ENCODE measurements at places on chromosomes 12 and 14.

DNA sequence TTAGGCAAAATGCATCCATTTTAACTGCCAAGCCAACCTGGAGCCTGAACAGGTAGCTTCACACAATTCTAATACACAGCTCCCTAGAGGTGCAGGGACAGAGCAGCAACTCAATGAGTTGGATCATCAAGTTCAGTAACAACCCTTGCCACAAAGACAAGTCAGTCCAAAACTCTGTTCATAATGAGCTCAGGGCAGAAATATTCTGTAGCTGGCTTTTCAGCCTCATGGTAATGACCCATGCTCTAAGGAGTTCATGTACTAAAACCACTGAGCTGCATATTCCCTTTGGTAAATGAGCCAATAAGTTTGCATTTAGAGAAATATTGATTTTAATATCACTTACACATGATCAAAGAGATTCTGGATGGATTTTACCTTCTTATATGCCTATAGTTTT, 316.1 kb downstream of the SEC23A start:
- DNase-seq = no peak

DNA sequence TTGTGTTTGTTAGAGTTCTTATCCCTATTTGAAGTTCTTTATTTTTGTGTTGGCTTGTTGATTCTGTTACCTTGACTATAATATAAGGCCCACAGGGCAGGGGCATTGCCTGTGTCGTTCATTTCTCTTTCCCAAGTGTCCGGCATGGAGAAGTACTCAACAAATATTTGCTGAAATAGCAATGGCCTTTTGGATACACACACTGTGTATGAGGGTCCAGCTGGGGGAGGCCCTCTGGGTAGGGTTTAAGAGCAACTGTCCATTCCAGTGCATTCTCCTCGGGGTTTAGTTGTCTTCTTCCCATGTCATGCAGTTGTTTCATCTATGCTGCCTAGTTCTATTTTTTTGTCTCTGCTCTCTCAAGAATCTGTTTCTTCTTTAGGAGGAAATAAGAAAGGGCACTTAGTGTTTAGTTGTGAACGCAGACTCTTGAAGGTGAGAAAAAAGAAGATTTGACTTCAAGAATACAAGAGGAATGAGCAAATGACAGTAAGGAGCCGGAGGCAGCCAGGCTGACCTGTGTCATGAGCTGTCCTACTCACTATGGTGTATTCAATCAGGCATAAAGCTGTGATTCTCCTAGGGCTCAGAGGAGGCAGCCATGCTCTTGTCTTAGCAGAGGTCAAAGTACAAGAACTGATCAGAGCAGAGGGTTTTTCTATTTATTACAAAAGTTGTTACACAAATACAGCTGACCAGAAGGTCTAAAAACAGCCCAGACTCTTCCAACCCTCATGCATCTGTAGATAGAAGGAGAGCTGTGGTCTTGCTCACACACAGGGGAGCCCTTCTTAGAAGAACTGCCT, 10.2 kb downstream of the ERG28 start:
- DNase-seq = no peak

- DNase-seq = no peak
These were observed 48.5 kb downstream of the CDC42BPB start for GRCh38 chr14:103008768-103009357.

GRCh38 chr12:23722655-23723054, 226.8 kb downstream of the SOX5 start:
- no peak for DNase-seq

- no peak for DNase-seq
These were observed 80.9 kb downstream of the SYNE2 start for GRCh38 chr14:63933711-63934110.

- DNase-seq = no peak
These were observed 22.6 kb upstream of the AMIGO2 start for GRCh38 chr12:47102406-47102805.

- DNase-seq = no peak
These were observed 59.5 kb downstream of the CMAS start for GRCh38 chr12:22105542-22105941.

- DNase-seq = no peak
These were observed 7.9 kb downstream of the IFI27L2 start for GRCh38 chr14:94121485-94121884.

DNA sequence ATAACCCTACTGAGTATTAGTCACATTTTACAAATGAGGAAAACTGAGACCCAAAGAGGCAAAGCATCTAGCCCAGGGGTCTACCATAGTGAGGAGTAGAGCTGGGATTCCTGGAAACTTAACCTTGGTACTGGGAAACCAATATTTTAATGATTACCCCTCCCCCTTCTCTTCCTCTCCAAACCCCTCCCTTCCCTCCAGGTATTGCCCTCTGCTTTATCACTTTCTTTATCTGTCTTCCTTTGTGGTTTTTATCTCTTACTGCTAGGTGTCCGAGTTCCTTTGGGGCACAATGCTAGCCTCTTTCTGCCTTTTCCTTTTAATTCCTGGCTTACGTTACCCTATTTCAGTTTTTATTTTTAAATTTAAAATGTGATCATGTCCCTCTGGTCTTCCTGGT, 2.8 kb downstream of the GABARAPL1 start:
- no peak for DNase-seq

DNA sequence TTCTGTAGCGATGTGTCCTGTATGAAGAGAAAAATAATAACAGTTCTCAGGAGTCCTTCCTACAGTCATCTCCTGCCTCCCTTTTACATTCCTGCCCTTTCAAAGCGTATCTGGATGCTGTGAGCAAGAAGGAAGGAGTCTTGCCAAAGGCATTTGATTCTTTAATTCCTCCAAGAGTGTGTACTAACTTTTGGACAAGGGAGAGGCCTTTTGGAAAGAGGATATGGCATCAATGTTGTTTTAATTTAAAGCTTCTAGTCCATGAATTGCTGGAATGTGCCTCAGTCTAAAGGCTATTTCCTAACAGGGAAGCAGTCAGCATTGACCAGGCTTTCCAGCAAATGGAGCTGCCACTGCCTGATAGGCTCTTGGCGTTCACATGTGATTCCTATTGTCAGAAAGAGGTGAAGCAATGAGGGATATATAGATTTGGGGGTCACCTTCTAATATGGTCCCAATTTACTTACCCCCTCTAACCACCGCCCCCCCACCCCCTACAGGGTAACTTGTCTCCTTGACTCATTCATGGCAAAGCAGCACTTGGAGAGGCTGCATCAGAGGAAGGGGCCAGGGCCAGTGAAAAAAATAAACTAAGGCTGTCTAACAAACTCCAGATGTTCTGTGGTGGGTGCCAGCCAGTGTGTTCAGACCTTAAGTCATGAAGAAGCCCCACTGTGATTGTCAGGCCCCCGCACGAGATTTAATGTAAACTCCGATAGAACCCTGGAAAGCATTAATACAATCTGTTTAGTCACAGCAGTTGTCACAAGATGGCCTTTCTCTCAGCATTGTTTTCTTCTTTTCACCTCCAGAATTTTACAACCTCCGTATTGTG, 220.3 kb downstream of the FBXL14 start:
- DNase-seq = no peak

DNA sequence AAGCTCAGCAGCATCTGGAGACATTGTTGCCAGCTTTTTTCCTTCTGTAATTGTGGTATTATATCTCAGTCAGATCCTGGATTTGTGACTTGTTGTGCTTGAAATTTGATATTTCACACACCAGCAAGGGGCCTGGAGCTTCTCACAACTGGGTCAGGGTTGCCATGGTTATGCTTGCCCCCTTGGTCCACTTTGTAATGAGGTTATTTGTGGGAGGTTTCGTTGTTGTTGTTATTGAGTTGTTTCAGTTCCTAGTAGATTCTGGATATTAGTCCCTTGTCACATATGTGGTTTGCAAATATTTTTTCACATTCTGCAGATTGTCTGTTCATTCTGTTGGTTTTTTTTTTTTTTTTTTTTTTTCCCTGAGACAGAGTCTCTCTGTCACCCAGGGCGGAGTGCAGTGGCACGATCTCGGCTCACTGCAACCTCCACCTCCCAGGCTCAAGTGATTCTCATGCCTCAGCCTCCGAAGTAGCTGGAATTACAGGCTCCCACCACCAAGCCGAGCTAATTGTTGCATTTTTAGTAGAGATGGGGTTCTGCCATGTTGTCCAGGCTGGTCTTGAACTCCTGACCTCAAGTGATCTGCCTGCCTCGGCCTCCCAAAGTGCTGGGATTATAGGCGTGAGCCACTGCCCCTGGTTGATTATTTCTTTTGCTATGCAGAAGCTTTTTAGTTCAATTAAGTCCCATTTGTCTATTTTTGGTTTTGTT, 80.6 kb upstream of the ETV6 start:
- DNase-seq = no peak

DNA sequence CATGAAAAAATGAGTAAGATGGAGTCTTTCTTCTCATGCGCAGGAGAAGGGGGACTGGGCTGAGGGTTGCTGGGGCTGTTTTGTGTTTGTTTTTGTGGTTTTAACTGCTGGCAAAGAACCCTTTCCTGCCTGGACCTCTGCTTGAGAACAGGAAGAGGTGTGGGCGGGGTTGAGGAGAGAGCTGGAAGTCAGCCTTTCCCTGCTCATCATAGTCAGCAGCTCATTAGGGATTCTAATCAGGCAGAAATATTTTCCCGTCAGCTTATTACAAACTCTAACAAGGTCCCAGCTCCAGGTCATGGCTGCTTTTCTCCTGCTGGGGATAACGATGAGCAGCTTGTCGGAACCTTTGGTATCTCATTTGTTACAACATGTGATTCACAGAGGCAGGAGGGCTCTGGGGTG, 185.0 kb upstream of the NRXN3 start:
- peak; percentile 22 for DNase-seq

DNA sequence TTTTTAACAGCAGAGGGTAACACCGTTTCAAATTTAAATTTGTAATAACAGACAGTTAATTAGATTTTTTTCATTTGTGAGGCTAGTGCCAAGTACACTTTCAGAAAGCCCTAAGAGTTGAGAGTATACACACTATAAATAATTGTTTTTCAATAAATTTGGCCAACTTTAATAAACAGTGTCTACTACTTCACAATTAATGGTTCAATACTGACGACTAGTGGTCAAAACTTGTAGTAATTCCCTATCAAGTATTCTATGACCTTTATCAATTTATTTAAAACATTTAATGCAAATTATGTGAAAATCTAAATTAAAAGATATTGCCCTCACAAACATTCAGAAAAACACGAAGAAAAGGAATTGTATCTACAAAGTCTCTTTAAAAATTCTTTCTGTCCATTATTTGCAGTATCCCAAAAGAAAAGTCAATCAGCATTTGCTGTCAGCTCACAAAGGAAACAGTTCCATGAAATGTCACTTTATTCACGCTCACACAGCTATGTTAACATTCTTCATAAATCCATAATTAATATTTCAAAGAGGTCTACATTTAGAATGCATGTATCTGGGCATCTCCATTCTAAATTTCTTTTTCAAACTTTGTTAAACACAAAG, 91.2 kb downstream of the CEP128 start:
- peak; percentile 8 for DNase-seq

GRCh38 chr12:91774434-91774921, 371.2 kb downstream of the BTG1 start:
- no peak for DNase-seq

DNA sequence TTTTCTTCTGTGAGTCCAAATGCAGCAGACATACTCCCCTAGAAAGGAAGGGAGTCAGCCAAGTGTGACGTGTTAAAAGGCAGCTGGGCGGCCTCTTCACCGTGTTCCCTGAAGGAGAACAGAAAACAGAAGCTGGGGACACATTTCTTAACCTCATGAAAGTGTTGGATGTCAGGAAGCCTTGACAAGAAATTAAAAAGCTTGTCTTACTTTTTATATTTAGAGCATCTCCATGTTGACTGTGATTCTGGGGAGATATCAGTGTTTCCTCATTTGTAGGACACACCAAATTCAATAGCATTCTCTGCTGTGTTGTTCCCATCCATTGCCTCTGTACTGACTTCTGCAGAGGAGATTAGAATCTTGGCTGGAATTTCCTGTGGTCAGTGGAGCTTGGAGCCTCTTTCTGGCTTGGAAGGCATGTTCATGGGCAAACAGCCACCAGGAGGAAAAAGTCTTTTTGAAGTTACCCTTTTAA, 93.7 kb downstream of the RMST start:
- DNase-seq = peak; percentile 54

- DNase-seq = no peak
These were observed 13.7 kb upstream of the ZNF740 start for GRCh38 chr12:53166837-53167236.

DNA sequence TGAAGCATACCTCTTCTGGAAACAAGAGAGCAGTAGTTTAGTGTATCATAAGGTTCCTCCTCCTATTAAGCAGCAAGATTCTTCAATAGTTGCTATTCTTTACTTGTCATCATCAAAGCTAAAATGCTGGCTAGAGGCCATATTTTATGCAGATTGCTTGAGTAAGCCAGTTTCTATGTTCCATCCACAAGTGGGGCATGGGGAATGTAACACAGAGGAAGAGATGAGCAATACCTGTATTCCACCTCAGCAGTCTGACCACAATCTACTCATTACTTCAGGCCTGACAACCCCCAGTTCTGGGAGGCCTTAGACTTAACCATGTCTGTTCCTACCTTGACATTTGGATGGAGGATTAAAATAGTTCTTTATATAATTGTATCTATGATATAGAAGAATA, 423.6 kb downstream of the BTG1 start:
- DNase-seq = no peak

DNA sequence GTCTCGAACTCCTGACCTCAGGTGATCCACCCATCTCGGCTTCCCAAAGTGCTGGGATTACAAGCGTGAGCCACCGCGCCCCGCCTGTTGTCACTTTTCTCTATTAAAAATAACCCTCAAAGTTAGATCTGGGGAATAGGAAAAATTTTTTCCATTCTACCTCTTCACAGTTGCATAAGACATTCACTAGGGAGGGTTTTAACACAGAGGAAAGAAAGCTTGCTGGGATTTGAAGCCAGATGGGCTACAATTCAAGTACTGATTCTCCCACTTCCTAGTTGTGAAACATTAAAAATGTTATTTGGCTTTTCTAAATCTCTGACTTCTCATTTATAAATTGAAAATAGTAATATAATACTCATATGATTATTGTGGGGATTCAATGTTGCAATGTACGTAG, 23.3 kb upstream of the SLC15A5 start:
- no peak for DNase-seq

DNA sequence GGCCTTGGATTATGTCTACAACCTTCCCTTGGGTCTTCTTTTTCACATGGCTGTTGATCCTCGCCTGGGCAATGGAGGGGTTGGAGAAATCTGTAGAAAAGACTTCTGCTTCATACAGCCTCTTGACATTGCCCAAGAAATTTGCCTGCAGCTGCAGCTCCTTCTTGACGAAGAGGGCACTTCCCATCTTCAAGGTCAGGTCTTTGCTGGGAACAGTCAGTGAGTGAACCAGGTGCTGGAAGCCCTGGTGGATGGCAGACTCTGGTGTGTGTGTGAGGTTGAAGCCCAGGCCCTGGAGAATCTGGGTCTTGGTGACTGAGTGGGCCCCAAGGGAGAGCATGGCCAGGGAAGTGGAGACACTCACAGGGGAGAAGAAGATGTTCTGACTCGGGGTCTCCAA, 6.7 kb downstream of the SERPINA9 start:
- no peak for DNase-seq

All from NCI-H446 (cell line).